HuH-7 (cell line): ENCODE measurements at places on chromosomes 2 and 18.

DNA sequence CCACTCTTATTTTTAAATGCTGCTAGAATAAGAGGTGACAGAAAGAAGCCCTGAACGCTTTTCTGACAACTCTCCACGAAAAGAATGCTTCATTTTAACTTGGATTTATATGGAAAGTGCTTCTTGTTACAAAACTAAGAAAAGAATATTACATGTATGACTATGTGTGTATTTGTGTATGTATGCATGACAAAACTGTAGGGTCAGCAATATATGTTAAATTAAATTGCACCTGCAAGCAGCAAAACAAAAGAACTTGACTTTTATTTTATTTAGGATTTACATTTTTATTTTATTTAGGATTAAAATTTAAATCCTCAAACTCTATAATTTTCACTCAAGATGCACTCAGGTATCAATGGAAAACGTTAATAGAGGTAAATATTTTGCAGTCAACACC is 187.1 kb downstream of the NR4A2 start:
- no peak for DNase-seq

DNA sequence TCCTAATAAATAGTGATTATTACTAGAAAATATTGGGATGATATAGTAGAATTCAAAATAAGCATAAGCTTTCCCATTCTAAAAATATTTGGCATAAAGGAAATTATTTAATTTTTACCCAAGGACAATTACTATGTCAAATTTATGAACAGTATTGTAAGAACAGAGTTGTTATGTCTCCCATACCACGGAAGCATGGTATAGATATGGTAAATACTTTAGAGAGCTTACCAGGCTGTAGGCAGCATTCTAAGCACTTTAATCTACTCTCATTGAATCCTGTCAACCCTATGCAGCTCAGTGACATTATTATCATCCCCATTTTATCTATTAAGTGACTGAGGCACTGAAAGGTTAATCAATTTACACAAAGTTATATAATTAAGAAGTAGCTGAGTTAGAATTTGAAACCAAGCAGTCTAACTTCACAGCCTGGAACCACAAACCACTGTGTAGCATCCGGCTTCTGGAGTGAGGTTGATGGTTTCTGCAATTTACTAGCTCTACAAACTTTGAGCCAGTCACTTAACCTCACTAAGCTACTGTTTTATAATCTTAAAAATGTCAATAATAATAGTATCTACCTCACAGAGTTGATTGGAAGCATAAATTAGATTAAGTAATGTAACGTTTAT is 323.7 kb downstream of the ARHGAP15 start:
- DNase-seq: no peak

DNA sequence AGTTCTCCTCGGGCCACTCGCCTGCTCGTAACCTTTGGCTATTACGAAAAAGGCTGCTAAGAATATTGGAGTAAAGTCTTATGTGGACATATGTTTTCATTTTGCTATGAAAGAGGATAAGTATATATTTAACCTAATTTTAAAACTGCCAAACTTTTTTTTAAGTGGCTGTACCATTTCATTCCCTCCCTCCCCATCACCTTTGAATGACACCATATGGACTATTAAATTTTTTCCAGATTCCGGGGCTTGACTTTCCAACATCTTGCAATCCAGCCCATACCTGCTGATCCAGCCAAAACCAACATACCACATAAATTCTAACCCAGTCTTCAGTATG is 31.5 kb downstream of the REEP1 start:
- DNase-seq: no peak

DNA sequence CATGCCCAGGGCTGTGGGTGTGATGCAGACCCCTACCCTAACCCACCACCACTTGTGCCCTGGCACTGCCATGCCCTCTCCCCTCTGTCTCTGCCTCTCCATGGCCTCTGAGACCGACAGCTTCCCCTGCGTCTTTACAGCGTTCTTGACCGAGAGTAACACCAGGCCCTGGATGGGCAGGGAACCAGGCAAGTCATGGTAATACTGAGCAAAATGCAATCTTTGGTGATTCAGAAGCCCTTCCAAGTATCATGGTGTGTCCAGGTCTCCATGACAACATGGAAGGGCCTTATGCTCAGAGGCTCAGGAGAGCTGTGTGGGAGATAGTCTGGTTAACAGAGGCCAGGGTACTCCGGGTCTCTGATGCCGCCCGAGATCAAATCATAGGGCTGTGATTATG is 176.1 kb downstream of the KLHL29 start:
- no peak for DNase-seq

- no peak for DNase-seq
Observed at GRCh38 chr2:149400997-149401396, 70.6 kb downstream of the LYPD6 start.

- DNase-seq: no peak
Observed at GRCh38 chr2:57181315-57182038, 865.1 kb upstream of the VRK2 start.

- no peak for DNase-seq
Observed at GRCh38 chr2:8290771-8291352, 391.0 kb upstream of the ID2 start.

- no peak for DNase-seq
Observed at GRCh38 chr2:187644486-187644885, 90.3 kb upstream of the TFPI start.

DNA sequence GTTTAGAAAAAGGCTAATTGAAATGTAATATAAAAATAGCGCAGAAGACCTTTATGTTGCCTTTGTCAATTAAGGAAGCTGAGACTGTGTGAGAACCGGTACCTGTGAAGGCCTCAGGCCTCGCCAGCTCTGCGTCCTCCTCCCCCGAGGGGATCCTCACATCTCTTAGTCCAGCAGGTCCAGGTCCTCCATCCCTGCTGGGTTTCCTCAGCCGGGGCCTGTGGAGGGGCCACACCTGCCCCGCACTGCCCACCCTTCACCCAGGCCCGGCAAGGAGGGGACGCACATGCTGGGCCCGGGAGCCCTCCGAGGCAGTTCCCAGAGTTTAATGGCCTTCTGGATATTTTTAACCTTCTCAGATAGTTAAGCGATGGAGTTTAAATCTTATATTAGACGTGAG is 3.5 kb downstream of the KCNG2 start:
- no peak for DNase-seq

DNA sequence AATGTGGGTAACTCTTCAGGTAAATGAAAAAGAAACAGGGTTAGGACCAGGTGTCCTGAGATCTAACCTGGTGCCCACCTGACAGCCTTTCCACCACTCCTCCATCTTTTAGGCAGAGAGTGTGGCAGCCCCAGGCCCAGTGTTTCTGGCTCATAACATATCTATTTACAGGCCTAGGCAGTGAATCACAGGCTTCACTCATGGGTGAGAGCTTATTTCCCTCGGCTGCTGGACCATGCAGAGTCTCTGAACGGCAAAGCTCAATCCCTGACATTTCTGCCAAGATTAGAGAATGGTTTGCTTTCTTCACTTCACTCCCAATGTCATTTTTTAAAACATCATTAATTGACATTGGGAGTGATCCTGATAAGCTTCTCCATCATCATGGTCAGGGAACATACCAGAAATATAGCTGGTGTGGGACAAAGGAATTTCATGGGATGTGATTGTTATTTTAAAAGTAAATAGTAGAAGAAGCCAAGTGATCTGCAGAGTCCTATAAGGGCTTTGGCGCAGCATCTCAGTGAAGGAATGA is 323.9 kb downstream of the SETBP1 start:
- no peak for DNase-seq

- DNase-seq: no peak
Observed at GRCh38 chr2:127360242-127360641, 27.5 kb downstream of the MAP3K2 start.
